ENCODE measurements at places on chromosomes 7 and 10. TPM values are rescaled to one million over a fixed set of nuclear protein-coding genes. Genes with fewer than 3 reads are reported as not detected.

DNA sequence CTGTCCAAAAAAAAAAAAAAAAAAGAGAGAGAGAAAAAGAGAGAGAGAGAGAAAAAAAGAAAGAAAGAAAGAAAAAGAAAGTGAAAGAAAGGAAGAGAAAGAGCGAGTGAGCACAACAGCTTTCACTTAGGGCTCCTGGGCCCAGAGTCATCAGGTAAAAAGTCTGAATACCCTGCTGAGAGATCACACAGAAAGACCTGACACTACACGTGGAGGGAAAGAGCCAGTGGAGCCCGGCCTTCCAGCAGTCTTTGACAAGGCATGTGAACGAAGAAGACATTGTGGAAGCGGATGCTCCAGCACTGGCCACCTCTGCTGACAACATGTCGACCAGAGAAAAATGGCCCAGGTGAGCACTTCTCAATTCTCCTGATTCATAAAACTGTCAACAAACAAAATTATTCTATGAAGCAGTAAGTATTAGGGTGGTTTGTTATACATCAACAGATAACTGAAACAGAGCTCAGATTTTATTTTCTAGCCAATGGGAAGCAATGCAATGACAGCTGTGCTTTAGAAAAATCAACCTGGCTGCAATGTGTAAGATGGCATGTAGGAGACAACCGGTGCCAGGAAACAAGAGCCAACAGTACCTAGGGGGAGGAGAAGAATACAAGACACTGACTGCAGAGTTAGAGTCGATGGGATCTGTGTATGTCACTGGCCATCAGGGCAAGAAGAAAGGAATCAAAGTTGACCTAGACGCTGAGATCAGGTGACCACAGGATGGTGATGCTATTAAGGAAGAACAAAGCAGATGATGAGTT is 4.4 kb downstream of the RNF216 start:
- H3K4me3 ChIP-seq: no peak overlapping the region
- no peaks in the 10 kb centered on the region for H3K36me3 ChIP-seq
- no peaks in the 10 kb centered on the region for H3K27me3 ChIP-seq
- H3K27ac ChIP-seq: no peak overlapping the region

NACAD gene
- total RNA-seq: 10.0 TPM

DNA sequence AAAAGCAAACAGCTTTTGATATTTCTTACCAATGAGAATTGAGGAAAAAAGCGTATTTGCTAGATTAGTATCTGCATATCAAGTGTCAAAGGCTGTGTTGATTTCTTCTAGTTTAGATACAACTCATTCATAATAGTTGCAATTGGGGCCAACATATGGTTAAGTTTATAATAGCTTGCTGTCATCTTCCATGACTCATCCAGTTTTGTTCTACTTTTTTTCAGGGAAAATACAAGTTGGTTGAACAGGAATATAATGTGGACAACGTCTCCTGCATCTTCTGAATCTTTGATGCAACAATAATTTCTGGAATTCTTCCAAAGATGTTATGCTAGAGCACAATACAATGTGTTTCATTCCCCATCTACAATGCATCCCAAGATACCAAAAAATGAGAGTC is 182.0 kb downstream of the THSD7A start:
- H3K4me1 ChIP-seq: no peaks in the 10 kb centered on the region

NUDT1 gene
- total RNA-seq: 11.1 TPM

SGMS1 gene
- total RNA-seq: 33.1 TPM

SLC26A5 gene
- 0.78 TPM for total RNA-seq

- no peak overlapping the region for H3K4me3 ChIP-seq
- H3K4me1 ChIP-seq: no peaks in the 10 kb centered on the region
- no peak overlapping the region for H3K27ac ChIP-seq
These were observed 8.2 kb downstream of the TPK1 start for GRCh38 chr7:144827621-144828020.

- peaks cover 2% of the 10 kb centered on the region for H3K36me3 ChIP-seq
- no peak overlapping the region for H3K27ac ChIP-seq
- H3K27me3 ChIP-seq: no peaks in the 10 kb centered on the region
- peaks cover 2% of the 10 kb centered on the region for H3K4me1 ChIP-seq
- no peak overlapping the region for H3K4me3 ChIP-seq
These were observed 187.7 kb upstream of the HGF start for GRCh38 chr7:81957517-81957916.

DNA sequence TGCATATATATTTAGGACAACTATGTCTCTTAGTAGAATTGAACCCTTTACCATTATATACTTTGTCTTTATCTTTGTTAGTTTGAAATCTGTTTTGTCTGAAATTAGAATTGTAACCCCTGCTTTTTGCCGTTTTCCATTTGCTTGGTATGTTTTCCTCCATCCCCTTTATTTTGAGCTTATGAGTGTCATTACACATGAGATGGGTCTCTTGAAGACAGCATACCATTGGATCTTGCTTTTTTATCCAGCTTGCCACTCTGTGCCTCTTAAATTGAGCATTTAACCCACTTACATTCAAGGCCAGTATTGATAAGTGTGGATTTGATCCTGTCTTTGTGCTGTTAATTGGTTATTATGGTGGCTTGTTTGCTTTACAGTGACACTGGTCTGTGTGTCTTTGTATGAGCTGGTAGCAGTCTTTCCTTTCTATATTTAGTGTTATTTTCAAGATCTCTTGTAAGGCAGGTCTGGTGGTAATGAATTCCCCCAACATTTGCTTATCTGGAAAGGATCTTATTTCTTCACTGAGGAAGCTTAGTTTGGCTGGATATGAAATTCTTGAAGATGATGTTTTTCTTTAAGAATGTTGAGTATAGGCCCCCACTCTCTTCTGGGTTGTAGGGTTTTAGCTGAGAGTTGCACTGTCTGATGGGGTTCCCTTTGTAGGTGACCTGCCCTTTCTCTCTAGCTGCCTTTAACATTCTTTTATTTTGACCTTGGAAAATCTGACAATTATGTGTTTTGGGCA is 149.5 kb downstream of the AHR start:
- no peaks in the 10 kb centered on the region for H3K27me3 ChIP-seq
- H3K27ac ChIP-seq: no peak overlapping the region
- no peaks in the 10 kb centered on the region for H3K36me3 ChIP-seq
- no peak for DNase-seq
- no peak overlapping the region for H3K4me3 ChIP-seq

DNA sequence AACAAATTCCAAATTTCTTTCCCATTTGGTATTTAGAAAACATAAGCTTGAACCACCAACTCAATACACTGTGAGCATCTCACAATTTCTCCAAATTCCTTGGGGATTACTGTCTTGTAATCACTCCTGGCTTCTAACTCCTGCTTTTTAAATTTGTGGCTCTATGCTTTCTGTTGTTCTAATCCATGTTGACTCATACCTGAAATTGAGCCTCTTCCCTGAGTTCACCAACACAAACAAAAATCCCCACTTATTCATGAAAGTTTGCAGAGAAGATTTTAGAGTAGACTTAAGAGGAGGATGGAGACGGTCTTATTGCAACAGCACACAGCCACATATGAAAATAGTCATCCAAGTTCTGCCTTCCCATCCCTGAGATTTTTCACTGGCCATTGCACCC is 252.5 kb downstream of the PTEN start:
- no peaks in the 10 kb centered on the region for H3K4me1 ChIP-seq
- DNase-seq: no peak
- H3K27ac ChIP-seq: no peak overlapping the region
- no peaks in the 10 kb centered on the region for H3K36me3 ChIP-seq

DNA sequence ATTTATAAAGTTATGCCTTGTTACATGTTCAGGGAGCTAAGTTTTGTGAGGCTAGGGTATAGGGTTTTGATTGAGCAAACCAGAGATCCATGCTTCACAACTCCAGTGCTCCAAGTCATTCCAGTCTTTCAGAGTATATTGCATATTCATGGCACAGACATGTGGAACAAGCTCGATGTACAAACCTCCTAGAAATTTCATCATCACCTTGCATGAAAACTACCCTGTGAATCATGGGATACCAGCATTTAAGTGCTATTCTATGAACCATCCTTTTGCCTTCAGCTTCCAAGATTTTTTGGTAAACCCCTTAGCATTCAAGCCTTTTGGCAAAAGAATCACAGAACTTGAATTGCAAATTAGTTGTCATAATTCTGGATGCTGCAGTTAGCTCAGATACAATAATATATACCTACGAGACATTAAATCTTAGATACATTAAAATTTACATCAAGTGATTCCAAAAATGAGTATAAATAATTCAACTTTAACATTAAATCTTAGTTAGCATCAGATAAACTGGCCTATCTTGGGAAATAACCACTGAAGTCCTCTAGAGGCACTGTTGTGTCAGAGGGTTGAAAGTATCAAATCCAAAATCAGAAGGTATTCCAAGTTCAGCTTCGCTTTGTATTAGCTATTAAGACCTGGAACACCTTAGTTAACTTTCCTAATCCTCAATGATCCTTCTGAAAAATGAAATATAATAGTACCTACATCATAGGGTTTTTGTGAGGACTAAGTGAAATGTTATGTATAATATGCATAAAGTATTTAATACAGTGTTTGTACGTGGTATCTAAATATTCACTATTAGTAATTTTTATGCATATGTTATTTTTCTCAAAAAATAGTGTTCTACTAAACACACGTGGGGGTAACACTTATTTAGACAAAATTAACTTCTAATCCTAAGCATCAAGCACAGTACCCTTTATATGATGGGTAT is 55.5 kb upstream of the CABCOCO1 start:
- no peak for DNase-seq
- no peak overlapping the region for H3K4me3 ChIP-seq
- no peaks in the 10 kb centered on the region for H3K36me3 ChIP-seq
- peaks cover 4% of the 10 kb centered on the region for H3K4me1 ChIP-seq
- H3K27ac ChIP-seq: no peak overlapping the region

GRM3 gene
- total RNA-seq: not detected

GRCh38 chr7:99120501-99120900 is 23.4 kb downstream of the SMURF1 start:
- no peak for DNase-seq
- H3K36me3 ChIP-seq: no peaks in the 10 kb centered on the region
- H3K27me3 ChIP-seq: no peaks in the 10 kb centered on the region
- H3K4me3 ChIP-seq: no peak overlapping the region
- H3K27ac ChIP-seq: peak overlapping the region; percentile 79
- H3K4me1 ChIP-seq: peaks cover 9% of the 10 kb centered on the region

GRCh38 chr10:16947069-16947468 is 129.8 kb upstream of the RSU1 start:
- H3K36me3 ChIP-seq: no peaks in the 10 kb centered on the region
- H3K27me3 ChIP-seq: no peaks in the 10 kb centered on the region
- H3K27ac ChIP-seq: no peak overlapping the region

CHAT gene
- not detected for total RNA-seq

DNA sequence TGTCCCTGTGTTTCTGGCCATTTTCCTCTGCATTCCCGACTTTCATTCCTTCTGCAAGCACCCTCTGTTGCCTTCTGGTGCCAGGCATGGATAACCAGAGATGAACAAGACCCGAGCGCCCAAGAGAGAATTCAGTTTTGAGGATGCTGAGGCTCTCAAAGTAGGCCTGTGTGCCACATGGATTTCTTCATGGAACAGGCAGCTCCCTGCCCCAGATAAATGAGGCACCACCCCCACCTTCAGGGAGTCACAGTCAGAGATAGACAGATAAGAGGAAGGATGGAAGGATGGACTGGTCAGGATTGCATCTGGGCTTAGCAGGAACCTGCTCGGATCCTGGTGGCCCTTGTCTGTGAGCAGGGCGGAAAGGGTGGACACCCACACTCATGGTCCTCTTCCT is 49.4 kb downstream of the ADCYAP1R1 start:
- no peaks in the 10 kb centered on the region for H3K27me3 ChIP-seq

- H3K27me3 ChIP-seq: no peaks in the 10 kb centered on the region
- no peak for DNase-seq
- no peaks in the 10 kb centered on the region for H3K36me3 ChIP-seq
These were observed 97.1 kb downstream of the AGMO start for GRCh38 chr7:15464667-15465121.

Data from aorta (tissue), 5 donors.